ENCODE measurements at places on chromosomes 13 and 19.

GRCh38 chr13:28110414-28110813, 10.0 kb upstream of the FLT3 start:
- no peak for DNase-seq

DNA sequence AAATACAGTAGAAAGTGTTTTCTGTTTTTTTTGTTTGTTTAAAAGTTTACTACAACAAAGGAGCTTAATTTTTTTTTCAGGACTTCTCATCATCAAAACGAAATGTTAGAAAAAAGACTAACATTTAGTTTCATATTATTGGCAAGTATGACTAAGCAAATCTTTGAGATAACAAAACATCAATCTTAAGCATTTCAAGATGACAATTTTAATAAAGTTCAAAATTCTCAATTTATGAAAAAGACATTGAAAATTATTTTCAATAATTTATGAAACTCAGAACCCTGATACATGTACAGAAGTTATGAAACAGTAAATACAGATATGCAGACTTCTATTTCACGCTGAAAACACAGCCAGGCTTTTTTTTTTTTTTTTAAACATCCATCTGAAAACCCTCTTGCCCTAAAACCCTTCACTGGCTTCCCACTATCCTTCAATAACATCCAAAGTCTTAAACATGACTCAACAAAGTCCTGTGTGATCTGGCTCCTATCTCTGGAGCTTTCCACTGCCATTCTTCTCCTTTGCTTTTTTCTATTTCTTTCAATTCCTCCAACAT, 3.9 kb downstream of the RBM26 start:
- no peak for DNase-seq

DNA sequence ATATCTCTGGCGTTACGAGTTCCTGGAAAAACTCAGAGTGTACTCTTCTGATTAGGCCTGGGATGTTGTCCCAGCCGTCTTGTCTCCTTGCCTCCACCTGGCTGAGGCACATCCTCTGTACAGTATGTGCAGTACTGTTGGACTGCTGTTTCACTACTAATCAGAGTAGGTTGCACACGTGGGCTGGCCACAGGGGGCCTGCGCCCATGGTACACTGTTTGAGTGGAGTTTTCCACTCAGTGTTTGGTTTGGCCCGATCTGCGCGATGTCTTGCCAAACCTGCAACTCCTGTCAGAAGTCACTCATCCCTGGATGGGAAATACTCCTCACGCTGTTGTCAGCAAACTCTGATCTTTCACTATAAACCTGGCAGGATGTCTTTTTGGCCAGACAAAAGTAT, 189.6 kb upstream of the CSNK1A1L start:
- no peak for DNase-seq

DNA sequence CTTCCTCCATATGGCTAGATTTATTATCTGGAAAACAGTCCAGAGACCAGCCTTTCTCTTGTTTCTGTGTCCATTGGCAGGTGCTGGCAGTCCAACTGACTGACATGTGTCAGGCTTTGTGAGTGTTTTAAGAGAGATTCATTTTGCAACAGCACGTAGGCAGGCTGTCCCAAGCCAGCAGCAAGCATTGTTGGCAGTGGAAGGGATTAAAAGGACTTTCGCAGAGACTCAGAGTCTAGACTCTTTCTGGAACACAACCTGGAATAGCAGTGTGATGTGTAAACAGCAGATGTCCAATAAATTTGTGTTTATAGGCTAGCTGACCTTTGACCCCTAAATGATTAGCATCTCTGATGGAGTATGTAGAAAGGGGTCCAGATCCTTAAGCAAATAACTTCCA, 222.2 kb upstream of the SERP2 start:
- no peak for DNase-seq

GRCh38 chr19:10517361-10517759, at the start of gene S1PR5:
Gene S1PR5 (minus strand): TSS chr19:10517447. CDS start chr19:10515011, 2,436 bp downstream.
- DNase-seq = peak; percentile 19

- no peak for DNase-seq
Observed at GRCh38 chr13:55437162-55437561, 1703.6 kb upstream of the PRR20A start.

- no peak for DNase-seq
Observed at GRCh38 chr19:37867831-37868230, 38.6 kb downstream of the WDR87 start.

DNA sequence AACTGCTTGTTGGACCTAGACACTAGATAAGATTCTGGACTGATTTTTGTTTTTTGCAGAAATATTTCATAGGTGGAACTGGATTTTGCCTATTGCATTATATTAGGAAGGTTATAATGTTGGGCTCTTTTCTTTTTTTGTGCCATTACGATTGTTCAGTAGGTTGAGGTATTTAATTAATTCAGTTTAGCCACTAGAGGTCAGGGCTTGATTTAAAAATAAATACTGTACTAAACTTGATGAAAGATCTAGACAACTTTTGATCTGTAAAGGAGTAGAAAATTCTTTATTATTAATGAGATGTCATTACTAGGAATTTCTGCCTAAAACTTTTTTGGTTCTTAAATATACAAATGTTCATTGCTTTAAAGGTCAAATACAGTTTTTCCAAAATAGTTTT, 15.2 kb upstream of the SUPT20H start:
- no peak for DNase-seq

- DNase-seq = no peak
Observed at GRCh38 chr13:33940898-33941297, 122.9 kb downstream of the RFC3 start.

GRCh38 chr19:1020868-1021425, at the start of gene TMEM259:
Gene TMEM259 (minus strand): TSS chr19:1021123. CDS start chr19:1020996, 127 bp downstream.
- peak; percentile 99 for DNase-seq

- no peak for DNase-seq
Observed at GRCh38 chr13:39787086-39787487, 131.6 kb downstream of the COG6 start.

- DNase-seq = no peak
Observed at GRCh38 chr13:46403851-46404732, 17.0 kb upstream of the RUBCNL start.

- no peak for DNase-seq
Observed at GRCh38 chr13:110415669-110416068, 108.6 kb downstream of the COL4A2 start.

DNA sequence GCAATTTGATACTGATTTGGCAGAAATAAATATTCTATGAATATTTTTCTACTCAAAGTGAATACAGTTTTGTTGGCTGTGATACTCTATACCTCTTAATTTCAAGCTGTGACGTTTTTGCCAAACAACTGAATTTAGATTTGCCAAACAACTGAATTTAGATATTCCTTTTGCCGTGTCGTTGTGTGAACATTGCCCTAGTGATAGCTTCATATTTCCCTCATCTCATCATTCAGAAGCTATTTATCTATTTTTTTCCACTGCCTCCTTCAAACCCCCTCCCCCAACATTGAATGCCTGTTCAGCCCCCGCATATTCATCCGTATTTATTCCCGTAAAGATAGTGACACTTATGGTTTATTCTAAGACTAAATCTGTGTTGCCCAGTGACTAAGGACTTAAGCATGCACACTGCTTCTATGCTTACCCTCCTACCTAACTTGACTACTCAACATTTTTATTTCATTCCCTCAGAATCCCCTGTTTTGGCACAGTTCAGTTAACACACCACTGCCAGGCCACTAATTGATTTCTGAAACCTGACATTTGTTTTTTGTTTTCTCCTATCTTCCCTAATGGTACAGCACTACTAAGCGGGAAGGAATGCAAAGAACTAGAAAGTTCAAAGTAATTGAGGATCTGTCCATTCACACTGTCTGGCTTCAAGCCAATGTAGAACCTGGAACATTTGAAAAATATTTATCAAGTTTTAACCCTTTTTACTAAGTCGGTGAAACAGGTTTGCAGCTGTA, 2.8 kb upstream of the KLF5 start:
- no peak for DNase-seq

GRCh38 chr13:78784014-78784750, 125.2 kb upstream of the OBI1 start:
- no peak for DNase-seq

- no peak for DNase-seq
Observed at GRCh38 chr13:51771418-51772104, 32.4 kb downstream of the DHRS12 start.

DNA sequence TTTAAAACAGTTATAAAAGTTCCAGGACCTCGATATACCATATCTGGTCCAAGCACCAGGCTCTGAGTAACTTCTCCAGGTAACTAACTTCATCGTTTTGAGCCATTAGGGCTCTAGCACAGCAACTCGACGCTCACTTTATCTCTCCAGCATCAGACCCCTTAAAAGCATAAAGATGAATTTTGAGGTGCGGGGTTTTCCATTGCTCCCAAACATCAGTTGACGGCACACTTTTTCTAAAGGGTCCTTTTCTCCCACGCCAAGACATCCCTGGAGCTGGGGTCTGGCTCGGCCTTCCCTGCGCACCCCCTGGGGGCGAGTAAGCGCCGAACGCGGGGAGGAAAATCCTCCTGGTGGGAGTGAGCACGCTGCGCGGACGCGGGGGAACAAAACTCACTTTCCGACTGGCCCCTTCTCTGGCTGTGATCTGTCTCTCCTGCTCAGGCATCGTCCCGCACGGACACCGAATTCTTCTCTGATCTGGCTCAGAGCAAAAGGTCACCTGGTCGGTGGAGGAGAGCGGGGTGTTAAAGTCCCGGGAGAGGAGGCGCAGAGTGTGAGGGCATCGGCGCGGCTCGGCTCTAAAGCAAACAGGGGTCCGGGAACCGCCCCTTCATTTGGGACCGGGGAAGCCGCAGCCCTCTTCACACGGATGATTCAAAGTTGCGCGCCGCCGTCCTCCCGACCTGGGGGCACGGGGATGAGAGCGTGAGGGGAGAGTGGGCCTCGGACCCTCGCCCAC, at the start of gene ATP7B:
ATP7B (minus strand) TSS at position 561 of the 742 bp plus-strand sequence; CDS start at position 448, 113 bp downstream.
- peak; percentile 28 for DNase-seq

DNA sequence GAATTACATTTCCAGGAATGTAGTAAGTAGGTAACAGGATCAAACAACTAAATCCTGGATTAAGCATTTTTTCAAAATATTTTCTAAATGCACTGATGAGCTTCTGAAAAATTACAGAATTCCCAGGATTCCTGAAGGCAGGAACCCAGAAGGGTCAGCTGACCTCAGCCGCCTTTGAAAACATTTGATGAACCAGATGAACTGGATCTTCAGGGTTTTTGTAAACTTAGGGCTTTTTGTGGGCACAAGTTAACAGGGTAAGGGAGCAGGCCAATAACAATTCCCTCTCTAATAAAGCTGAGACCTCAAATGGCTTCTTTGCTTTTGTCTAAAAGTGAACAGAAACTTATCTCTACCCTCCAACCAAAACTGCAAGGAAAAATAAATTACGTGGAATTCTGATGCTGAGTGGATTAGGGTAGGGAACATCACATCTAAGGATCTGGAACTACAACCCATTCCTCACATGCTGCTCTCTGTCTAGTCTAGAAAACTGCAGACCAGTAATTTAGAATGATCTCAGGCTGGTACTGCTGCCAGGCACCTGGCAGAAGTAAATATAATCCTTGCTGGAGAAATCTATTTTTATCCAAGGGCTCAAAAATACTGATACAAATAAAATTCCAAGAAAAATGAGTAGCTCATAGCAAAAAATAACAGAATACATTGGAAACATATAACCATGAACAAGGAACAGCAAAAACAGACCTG, 48.2 kb upstream of the N4BP2L1 start:
- no peak for DNase-seq

- no peak for DNase-seq
Observed at GRCh38 chr13:39530916-39531315, 72.1 kb downstream of the LHFPL6 start.

DNA sequence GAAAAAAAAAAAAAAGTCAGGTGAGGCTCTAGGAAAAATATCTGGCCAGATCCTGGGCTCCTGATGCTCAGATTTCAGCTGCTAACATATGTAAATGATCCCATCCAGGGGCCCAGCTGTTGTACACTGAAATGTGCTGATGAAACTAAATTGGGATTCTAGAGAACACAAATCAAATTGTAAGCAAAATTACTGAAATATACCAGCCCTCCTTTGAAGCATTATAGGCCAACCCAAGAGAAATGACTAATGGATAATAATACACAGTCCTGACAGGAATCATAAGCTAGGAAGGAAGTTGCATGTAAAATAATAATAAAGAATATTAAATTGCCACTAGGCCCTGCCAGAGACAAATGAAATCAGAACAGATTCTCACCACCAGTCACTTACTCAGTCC, 17.8 kb downstream of the KCTD12 start:
- DNase-seq = no peak

DNA sequence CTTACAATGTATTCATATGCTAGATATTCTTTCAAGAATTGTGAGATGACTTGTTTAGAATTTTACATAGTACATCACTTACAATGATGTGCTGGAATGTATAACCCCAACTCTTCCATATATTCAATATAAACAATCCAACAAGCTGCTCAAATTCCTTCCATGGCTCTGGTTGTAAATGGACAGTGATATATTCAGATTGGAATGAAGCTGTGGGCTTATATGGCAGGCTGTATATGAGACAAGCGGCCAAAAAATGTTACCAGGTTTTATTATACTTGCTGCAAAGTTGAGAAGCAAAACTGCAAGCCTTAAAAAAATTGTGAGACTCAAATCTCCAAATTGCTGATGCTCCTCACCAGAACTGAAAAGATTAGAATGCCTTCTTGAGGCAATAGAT, 83.6 kb upstream of the KLF12 start:
- no peak for DNase-seq

GRCh38 chr19:34990578-34991192, 9.4 kb upstream of the GRAMD1A start:
- no peak for DNase-seq

All from BE2C (cell line).